Peyer's patch (tissue), 4 donors: ENCODE measurements at places on chromosomes 5 and 9. TPM values are rescaled to one million over a fixed set of nuclear protein-coding genes. Genes with fewer than 3 reads are reported as not detected.

Gene SHC3
- 1.5 TPM for total RNA-seq

Gene TSSK1B
- not detected for total RNA-seq

Gene SLC1A3
- total RNA-seq, result 0.95 TPM

Gene LHX2
- total RNA-seq, result not detected

Gene ARHGEF28
- 13.3 TPM for total RNA-seq

Gene PCDHGA10
- 5.0 TPM for total RNA-seq

Gene EPB41L4B
- total RNA-seq, result 20.6 TPM

Gene SCGB3A2
- total RNA-seq, result not detected

Gene IQGAP2
- total RNA-seq, result 86.5 TPM

GRCh38 chr5:35919191-35919590 is 19.2 kb downstream of the CAPSL start:
- DNase-seq, result no peak

GRCh38 chr5:77845324-77845646 is 69.1 kb upstream of the TBCA start:
- DNase-seq, result no peak

DNA sequence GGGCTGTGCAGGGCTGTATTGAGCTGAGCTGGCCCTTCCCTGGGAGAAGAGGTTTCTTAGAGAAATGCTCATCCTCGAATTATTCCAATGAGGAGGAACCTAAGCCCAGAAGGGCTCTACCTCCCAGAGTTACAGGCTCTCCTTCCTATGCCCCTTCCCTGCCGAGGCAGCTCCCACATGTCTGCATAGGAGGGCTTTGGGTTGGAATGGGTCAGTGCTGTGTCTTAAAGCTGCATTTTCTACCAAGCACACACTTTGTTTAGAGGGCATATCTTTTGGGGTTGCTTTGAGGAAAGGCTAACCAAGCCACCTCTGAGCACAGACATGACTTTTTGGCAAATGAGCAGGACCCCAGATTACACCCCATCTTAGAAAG is 9.1 kb downstream of the NEK6 start:
- no peak for DNase-seq

- DNase-seq, result no peak
Measured at GRCh38 chr9:129542741-129543140, 78.2 kb downstream of the C9orf50 start.

DNA sequence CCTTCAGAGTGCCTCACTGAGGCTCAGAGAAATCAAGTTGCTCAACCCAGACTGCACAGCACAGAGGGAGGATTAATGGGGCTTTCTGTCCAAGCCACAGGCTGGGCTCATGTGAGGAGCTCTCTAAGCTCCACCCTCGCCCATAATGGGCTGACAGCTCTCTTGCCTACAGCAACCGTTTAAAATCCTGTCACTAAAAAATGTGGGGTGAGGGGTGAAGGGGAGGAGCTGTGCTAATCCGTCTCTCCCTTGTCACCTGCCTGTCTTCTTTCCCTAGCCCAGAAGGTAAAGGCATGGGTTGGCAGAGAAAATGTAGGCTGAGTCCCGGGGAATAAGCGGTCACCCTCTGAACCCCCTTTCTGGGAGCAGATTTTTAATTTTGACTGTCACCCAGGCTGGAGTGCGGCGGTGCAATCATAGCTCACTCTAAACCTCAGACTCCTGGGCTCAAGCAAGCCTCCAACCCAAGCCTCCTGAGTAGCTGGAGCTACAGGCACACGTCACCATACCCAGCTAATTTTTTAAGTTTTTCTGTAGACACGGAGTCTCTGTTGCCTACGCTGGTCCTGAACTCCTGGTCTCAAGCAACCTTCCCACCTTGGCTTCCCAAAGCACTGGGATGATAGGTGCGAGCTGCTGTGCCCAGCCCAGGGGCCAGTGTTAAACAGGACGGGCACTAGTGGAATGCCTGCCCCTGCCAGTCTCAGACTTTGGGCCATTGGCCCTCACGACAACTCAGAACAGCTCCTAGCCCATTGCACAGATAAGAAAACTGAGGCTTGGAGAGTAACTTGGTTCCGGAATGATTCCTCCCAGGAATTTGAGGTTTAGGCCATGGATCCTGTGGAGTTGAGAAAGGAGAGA is 89.5 kb downstream of the LMX1B start:
- no peak for DNase-seq

- DNase-seq, result peak; percentile 89
Measured at GRCh38 chr5:173736923-173737412, 120.5 kb upstream of the BOD1 start.

DNA sequence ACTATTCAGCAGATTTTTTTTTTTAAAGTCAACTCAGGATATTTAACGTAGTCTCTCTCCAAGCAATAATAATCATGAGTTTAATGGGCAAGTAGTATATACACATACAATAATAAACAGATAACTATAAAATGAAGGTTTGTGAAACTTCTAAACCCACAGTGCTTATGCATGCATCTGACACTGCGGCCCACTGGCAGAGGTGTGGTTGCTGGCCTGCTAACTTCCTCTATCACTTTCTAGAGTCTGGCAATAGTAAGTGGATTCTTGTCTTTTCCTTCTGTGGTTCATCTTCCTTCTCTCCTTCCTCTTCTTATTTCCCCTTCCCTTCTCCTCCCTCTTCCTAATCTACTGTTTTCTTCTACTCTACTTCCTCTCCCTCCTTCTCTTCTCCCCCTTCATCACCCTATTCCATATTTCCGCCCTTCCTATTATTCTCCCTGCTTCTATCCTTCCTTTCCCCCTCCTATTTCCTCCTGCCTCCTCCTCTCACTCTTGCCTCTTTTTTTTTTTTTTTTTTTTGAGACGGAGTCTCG is 18.6 kb upstream of the AGXT2 start:
- DNase-seq, result no peak

- no peak for DNase-seq
Measured at GRCh38 chr5:68419637-68420452, 204.3 kb downstream of the PIK3R1 start.

DNA sequence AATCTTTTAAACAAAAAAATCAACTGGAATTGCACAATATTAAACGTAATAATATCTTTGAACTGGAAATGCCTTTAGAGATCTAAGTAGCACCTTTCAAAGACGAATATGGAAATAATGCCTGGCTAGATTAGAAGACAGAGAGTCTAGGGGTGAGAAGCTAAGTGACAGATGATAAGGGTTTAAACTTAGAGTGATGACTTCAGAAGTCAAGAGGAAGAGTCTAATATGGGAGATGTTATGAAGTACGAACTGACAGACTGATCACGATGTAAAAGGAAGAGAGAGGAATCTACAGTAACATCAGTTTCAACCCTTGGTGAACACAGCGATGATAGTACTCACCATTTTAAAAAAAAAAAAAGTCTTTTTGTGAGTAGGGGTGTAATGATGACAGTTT is 57.9 kb downstream of the HINT1 start:
- DNase-seq, result no peak

- no peak for DNase-seq
Measured at GRCh38 chr5:107425541-107426031, 245.2 kb downstream of the EFNA5 start.

GRCh38 chr9:89881431-89881830 is 276.6 kb downstream of the GADD45G start:
- peak; percentile 1 for DNase-seq

DNA sequence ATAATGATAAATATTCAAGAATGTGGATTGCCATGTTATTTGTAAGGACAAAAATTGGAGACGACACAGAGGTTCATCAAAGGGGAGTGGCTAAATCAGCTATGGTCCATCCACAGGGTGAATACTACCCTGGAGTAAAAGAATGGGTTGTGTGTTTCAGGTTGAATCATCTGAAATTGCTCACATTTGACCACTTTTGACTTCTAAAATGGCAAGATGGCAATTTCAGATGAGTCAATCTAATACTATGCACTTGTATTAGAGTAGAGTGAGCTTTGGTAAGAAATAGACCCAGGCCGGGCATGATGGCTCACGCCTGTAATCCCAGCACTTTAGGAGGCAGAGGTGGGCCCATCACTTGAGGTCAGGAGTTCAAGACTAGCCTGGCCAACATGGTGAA is 131.8 kb downstream of the GAPVD1 start:
- no peak for DNase-seq

DNA sequence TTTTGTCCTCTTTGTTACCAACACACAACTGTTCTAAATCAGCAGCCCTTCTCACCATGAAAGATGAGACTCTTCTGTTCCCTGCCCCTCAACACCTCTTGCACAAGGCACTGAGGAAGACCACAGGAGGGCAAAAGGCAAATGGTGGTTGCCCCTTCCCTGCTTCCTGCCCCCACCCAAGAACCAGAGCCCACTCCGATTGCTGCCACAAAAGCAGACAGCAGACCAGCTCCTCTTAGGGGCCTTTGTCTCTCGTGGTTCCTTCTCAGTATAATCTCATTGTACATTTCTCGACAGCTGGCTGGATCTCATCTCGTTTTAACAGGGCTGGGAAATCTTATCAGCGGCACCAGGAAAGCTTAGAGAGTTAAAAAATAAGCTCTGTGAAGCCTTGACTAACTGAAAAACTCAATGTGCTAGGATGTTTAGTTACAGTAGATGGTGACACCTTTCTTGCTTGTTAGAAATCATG is 1.1 kb downstream of the MVB12B start:
- DNase-seq, result no peak

- DNase-seq, result no peak
Measured at GRCh38 chr9:16794871-16795639, 75.4 kb downstream of the BNC2 start.

DNA sequence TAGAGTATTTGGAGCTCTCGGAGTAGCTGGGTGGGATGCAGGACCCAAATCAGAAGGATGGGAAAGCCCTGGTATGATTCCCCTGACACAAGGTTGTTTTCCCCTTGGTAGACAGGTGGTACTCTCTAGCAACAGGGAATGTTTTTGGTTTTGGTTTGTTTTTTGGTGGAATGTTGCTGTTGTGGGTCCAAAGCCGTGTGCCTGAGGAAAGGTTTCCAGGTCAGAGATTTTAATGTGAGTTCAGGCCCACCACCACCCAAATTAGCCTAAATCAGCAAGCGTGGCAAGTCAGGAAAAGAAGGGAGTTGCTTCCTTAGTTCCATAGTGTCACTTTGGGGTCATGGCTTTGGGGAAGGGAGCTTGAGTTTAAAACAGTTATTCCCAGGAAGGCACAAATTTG is 385.5 kb downstream of the RAB3C start:
- no peak for DNase-seq

DNA sequence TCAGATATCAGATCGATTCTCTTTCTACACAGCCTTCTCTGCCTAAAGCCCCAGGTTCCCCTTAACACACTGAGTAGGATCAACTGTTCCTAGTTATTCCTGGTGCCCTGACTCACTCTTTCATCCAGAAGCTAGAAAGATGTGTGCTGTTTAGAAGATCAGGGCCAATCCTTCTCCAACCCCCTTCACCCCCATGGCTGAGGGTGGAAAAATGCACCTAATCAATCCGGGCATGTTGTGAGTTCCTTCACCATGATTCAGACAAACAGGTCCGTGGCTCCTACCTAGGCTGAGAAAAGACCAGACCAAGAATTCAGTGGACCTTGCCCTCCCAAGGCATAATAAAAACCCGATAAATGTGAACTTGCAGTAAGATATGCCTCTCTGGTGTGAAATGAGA is 85.4 kb upstream of the EQTN start:
- DNase-seq, result no peak
